ENCODE measurements at places on chromosomes 12 and 14. TPM values are rescaled to one million over a fixed set of nuclear protein-coding genes. Genes with fewer than 3 reads are reported as not detected.

DNA sequence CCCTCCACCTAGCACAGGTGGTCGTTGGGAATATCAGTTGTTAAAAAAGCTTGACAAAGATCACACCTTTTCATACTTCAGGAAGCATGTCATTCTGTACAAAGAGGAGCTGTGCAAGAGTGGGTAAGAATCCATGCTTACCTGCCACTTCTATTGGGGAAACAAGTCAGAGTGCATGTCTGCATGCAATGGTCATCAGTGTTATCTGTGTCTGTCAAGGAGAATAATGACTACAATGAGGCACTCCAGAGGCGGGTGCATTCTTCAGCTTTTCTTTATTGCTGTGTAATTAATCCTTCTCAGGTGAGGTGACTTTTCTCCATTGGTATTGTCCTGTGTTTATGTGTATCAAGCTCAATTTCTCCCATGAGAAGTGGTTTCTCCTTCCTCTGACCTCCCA is 24.4 kb downstream of the KCNA5 start:
- DNase-seq: no peak

GRCh38 chr14:55133416-55133815 is 4.4 kb downstream of the LGALS3 start:
- no peak for DNase-seq

DNA sequence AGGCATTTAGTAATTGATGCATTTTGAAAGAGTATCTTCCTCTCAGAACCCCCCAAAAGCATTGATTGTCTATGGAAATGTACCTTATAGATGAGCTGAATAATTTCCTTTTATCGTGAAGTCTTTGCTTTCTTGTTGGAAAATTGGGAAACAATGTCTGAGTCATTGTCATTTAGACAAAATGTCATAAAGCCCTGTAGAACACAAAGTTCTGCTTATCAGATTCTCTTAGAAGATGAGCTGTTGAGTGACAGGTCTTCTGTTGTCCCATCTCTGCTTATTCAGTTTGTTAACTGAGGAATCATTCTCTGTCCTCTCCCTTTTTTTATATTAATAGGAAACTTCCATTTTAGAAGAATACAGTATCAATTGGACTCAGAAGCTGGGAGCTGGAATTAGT is 22.9 kb downstream of the MAPKAPK5 start:
- no peak for DNase-seq

DNA sequence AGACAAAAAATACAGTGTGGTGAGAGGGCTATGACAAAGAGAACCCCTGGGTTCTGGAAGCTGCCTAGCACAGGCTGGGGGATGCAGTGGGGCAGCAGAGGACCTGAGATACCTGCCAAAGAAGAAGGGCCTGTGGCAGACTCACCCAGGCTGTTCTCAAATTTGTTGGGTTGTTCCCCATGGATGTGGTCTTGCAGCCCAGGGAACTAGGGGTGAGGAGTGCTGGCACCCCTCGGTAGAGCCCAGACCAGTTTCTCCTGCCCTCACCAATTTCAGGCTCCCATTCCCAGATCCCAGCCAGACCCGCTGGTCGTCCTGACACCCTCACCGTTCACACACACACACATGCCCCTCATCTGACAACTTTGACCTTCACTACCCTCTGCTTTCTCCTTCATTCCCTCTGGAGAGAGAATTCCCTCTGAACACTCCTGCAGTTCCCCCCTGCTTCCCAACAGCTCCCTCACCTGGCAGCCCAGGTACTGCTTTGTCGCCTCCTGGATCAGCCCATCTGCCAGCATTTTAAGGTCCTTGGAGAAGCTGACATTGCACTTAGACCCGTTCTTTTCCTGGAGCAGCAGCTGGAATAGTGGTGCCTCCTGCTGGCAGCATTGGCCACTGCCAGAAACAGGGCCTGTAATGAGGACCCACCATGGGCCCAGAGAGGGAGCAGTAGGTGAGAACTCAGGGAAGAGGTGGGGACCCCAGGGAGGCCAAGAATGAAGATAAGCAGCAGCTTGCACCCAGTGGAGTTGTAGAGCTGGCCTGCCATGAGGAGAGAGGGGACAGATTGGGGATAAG is 5.9 kb upstream of the GDF11 start:
- peak; percentile 88 for DNase-seq

GRCh38 chr14:53742233-53742620 is 214.4 kb downstream of the BMP4 start:
- DNase-seq: no peak

DNA sequence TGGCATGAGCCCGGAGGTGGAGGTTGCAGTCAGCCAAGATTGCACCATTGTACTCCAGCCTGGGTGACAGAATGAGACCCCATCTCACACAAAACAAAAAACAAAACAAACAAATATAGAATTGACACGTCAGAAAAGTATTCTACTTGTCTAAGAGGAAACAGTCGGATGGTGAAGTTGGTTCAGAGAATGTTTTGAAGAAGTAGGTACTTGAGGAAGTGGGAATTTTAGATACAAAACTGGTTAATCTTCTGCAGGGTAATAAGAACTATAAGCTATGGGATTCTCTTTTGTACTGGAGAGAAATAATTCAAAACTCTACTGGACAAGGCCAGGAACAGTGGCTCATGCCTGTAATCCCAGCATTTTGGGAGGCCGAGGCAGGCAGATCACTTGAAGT is 14.6 kb upstream of the TCTN1 start:
- no peak for DNase-seq

GRCh38 chr12:124678421-124678893 is 111.0 kb upstream of the NCOR2 start:
- no peak for DNase-seq

DNA sequence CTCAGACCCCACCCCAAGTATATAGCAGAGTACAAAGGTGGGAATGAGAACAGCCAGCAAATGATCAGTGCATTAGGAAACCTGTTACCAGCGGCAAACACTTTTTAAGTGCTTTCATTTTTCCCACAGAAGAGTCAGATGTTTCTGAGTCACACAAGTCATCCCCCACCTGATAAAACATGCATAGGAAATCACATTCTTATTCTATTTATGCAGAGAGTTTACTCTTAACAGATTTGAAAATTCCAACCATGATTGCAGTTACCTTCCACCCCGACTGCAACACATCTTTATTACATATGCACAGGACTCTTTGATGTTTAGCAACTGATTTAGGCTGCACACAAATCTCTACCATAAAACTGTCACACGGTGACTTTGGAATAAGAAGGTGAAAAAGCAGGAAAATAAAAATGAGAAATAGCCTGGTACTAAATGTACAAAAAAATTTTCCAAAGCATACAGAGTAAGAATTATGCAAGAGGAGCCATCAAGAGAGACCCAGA is 236.4 kb downstream of the PAWR start:
- DNase-seq: no peak

RTN1 gene
- 17.8 TPM for total RNA-seq

PRIMA1 gene
- 6.7 TPM for total RNA-seq

DNA sequence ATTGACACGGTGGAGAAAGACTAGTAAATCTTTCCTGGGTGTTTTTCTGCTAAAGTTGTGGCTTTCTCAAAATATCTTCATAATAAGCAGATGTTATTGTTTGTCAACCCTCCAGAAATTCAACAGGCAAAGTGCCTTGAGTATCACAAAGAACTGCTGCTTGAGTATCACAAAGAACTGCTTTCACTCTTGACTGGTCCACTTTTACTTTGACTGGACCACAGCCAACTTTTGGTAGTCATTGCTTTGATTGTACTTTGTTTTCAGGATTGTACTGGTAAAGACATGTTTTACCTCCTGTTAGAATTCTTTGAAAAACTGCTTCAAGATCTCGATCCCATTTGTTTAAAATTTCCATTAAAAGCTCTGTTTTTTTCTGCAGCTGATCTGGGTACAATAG is 62.6 kb downstream of the PDZRN4 start:
- DNase-seq: no peak

DNA sequence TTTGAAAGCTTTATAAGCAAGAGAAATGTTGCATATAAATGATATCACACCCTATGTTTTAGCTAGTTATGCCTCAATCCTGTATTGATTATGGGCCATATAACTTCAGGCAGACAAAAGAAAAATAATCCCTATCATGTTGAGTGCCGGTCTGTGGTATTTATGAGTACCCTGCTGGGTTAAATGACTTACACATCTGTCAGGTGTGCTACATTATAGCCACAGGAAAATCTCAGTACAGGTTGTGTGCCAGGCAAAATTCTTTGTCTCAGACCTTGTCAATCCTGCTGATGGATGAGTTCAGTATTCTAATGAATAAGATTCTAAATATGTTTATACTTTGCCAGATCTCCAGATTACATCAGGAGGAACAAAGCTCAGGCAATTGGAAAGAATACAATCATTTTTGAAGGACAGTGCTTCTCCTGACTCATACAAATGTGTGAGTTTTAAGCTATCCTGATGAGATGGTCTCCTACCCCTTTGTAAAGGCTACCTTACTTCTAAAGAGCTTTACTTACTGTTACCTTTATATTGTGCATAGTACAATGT is 109.8 kb upstream of the FOXG1 start:
- no peak for DNase-seq

ADGRD1 gene
- total RNA-seq: 59.2 TPM

DNA sequence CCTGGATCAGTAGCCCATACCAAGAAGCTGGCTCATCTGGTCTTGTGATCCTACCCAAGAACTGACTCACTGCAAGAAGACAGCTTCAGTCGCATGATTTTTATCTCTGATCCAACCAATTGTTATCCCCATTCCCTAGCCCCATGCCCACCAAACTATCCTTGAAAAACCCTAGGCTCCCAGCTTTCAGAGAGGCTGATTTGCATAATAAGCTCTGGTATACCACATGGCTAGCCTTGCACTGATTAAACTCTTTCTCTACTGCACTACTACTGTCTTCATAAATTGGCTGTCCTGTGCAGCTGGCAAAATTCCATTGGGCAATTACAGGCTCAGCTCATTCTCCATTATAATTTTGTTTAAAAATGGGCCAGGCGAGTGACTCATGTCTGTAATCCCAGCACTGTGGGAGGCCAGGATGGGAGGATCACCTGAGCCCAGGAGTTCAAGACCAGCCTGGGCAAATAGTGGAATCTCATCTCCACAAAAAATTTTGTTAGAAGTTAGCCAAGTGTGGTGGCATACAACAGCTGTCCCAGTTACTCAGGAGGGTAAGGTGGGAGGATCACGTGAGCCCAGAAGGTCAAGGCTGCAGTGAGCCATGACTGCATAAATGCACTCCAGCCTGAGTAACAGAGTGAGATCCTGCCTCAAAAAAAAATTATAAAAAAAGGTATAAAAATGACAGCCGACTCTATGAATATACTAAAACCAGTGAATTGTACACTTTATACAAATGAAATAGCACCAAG is 76.7 kb upstream of the EIF5 start:
- no peak for DNase-seq

GRCh38 chr12:52837781-52838608 is 3.9 kb upstream of the KRT79 start:
- DNase-seq: peak; percentile 13

DNA sequence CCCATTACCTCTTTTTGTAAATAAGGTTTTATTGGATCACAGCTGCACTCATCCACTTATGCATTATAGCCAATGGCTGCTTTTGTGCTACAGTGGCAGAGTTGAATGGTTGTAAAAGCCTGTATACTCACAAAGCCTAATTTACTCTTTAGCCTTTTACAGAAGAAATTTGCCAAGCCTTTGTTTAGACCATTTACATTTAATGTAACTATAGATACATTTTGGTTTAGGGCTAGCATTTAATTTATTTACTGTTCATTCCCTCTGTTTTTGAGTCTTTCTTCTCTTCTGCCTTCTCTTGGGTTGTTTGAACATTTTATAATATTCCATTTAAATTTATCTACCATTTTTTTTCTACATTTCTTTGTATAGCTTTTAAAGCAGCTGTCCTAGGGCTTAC is 217.1 kb upstream of the AMIGO2 start:
- no peak for DNase-seq

GRCh38 chr14:89304972-89305703 is 111.9 kb downstream of the FOXN3 start:
- peak; percentile 75 for DNase-seq
